ENCODE measurements at places on chromosomes 5 and 9. TPM values are rescaled to one million over a fixed set of nuclear protein-coding genes. Genes with fewer than 3 reads are reported as not detected.

- H3K27ac ChIP-seq = no peak overlapping the region
- no peaks in the 10 kb centered on the region for H3K27me3 ChIP-seq
- no peak for DNase-seq
- no peak overlapping the region for H3K4me3 ChIP-seq
- H3K4me1 ChIP-seq = peaks cover 16% of the 10 kb centered on the region
- H3K36me3 ChIP-seq = peaks cover 2% of the 10 kb centered on the region
Measured at GRCh38 chr9:16710888-16711287, 159.6 kb downstream of the BNC2 start.

Gene SPARC
- 1,186 TPM for total RNA-seq

GRCh38 chr5:35331956-35332950 lies 102.0 kb upstream of the PRLR start:
- DNase-seq = no peak
- H3K4me1 ChIP-seq = no peaks in the 10 kb centered on the region
- no peaks in the 10 kb centered on the region for H3K27me3 ChIP-seq
- H3K27ac ChIP-seq = no peak overlapping the region
- H3K4me3 ChIP-seq = no peak overlapping the region

DNA sequence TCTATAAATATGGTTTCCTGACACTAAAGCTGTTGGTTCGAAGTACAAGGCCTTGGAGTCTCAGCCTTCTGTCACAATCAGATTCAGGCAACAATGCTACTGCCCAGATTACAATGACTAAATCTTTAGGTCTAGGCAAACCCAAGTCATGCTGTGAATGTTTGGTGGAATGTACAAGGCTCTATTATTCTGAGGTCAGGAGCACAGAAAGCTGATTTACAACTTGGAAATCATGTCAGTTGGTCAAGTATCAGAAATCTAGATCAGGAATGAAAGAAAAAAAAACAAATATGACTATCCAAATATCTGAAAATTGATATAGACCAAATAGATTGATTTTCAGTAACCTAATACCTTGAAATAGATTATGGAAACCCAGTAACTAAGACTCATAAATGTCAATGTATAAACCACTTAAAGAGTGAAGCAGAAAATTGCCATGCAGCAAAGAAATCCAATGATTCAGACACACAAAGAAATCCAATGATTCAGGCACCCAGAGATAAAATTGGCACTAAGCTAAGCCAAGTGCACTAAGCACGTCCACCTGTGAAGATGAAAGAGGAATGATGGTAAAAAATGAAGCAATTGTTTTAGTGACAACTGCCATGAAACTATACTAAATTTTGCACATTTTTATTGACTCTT lies 588.0 kb upstream of the TUSC1 start:
- peaks cover 7% of the 10 kb centered on the region for H3K4me1 ChIP-seq
- H3K27me3 ChIP-seq = no peaks in the 10 kb centered on the region
- peak overlapping the region; percentile 32 for H3K27ac ChIP-seq
- no peak overlapping the region for H3K4me3 ChIP-seq
- DNase-seq = no peak

Gene ANKRD18A
- not detected for total RNA-seq

Gene PCDHGB4
- 16.4 TPM for total RNA-seq

Gene EEIG1
- total RNA-seq = 1.1 TPM

- H3K36me3 ChIP-seq = no peaks in the 10 kb centered on the region
- H3K4me3 ChIP-seq = no peak overlapping the region
- no peak for DNase-seq
- no peaks in the 10 kb centered on the region for H3K27me3 ChIP-seq
- H3K27ac ChIP-seq = peak overlapping the region; percentile 35
- H3K4me1 ChIP-seq = peaks cover 36% of the 10 kb centered on the region
Measured at GRCh38 chr5:95864456-95864855, 41.9 kb upstream of the GLRX start.

- H3K4me1 ChIP-seq = no peaks in the 10 kb centered on the region
- no peak overlapping the region for H3K27ac ChIP-seq
- H3K4me3 ChIP-seq = no peak overlapping the region
Measured at GRCh38 chr5:156142867-156143266, 184.1 kb upstream of the SGCD start.

- peaks cover 4% of the 10 kb centered on the region for H3K4me1 ChIP-seq
- DNase-seq = peak; percentile 79
Measured at GRCh38 chr5:139517683-139518564, 35.4 kb upstream of the STING1 start.

- no peaks in the 10 kb centered on the region for H3K36me3 ChIP-seq
- DNase-seq = no peak
- H3K4me3 ChIP-seq = no peak overlapping the region
- no peaks in the 10 kb centered on the region for H3K4me1 ChIP-seq
Measured at GRCh38 chr9:72951520-72952380, 1.1 kb downstream of the ALDH1A1 start.

GRCh38 chr5:18321262-18321942 lies 687.1 kb downstream of the TAF11L14 start:
- H3K36me3 ChIP-seq = no peaks in the 10 kb centered on the region
- no peak overlapping the region for H3K4me3 ChIP-seq
- H3K4me1 ChIP-seq = no peaks in the 10 kb centered on the region
- H3K27me3 ChIP-seq = no peaks in the 10 kb centered on the region
- no peak for DNase-seq
- H3K27ac ChIP-seq = no peak overlapping the region

DNA sequence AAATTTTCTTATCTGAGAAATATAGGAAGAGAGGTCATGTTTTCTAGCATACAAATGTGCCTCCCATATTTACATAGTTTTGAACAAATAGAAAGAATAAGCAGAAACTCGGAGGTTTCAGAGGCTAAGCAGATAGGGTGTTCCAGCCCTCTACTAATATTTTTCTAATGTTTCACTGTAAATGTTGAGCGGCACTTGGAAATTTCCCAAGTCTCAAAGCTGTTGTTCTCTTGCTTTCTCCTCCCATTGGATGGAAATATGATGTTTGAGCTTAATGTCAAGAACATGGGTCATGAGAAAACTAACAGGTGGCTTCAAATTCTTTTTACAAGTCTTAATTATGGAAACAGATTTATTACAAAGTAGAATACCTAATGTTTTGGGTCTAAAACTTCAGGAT lies 5.1 kb downstream of the SPINK1 start:
- H3K4me3 ChIP-seq = no peak overlapping the region
- H3K27ac ChIP-seq = no peak overlapping the region
- DNase-seq = no peak

GRCh38 chr5:107696498-107696897 lies 25.8 kb upstream of the EFNA5 start:
- no peaks in the 10 kb centered on the region for H3K4me1 ChIP-seq
- DNase-seq = no peak
- H3K27ac ChIP-seq = no peak overlapping the region
- no peaks in the 10 kb centered on the region for H3K36me3 ChIP-seq

DNA sequence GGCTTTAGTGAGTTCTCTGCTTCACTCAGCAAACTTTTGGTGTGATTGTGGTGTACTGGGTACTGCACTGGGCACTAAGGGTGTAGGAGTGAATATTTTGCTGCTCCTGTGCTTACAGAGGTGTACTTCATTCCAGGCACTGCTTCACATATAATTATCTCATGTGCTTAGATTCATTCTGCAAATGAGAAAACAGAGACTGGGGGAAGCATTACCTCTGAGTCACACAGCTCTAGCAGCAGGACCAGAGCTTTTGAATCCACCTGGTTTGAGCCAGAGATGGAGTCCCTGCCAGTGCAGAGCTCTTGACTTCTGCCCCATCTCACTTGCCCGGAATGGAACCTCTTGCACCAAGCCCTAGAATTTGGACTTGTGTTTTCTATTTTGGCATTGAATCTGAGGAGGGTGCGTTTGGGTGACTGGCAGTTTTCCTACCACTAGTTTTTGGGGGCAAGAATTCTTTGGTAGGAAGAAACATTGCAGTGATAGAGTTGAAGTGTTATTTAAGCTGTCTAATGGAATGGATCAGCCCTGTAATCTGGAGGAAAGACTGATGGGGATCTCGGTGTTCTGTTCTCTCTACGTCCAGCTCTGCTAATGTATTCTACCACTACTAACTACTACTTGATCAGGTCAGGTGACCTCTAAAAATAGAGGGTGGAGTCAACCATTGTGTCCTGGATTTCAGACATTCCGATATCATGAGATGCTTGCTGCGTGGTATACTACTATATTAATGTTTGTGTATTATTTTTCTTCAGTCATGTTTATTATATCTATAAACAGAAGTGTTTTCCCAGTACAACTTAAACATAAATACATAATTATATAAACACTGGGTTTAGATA lies 2.5 kb downstream of the ARHGAP26 start:
- H3K36me3 ChIP-seq = no peaks in the 10 kb centered on the region
- no peak for DNase-seq
- peaks cover 3% of the 10 kb centered on the region for H3K4me1 ChIP-seq
- H3K27me3 ChIP-seq = peaks cover 35% of the 10 kb centered on the region

DNA sequence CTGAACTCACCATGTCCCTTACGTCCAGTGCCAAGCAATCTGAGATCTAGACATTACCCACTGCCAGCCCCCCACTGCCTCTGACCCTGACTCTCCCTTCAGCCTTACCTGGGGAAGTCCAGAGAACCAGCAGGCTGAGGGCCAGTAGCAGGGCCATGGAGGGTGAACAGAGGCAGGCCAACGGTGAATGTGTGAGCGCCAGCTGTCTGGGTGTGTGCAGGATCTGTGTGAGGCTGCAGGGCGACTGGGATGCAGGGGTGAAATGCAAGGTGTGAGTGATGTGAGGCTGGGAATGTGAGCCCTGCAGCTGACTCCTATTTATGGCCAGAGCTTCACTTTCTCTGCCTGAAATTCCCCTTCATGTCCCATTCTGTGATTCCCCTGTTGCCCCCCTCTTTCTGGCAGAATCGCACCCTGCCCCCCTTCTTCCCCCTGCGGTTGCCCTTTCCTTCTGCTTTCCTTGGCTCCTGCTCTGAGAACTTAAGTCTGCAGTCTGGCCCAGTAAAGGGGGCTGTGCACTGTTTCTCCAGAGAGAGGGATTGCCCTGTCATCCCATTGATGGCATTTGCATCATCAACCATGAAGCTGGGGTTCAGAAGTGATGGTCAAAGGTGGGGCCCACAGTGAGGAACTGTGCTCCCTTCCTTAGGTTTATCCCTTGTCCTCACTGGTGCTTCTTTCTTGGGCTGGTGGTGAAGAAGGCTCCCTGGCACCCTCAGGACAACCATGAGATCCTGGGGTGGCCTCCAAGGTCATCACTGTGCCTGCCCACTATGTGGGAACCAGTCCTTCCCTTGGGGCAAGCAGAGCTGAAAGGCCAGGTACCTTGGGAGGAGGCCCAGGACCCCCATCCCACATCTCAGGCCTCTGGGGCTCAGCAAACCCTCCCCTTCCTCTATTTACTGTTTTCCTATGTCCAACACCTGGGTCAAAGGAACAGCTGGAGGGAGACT lies at the start of gene CCL19:
Gene CCL19, minus strand, starts transcription at position 294 of the 953 bp plus-strand sequence. Its CDS starts 137 bp downstream, at position 157.
- H3K36me3 ChIP-seq = no peaks in the 10 kb centered on the region
- H3K4me1 ChIP-seq = no peaks in the 10 kb centered on the region
- no peak within 1 kb of the TSS for H3K27ac ChIP-seq
- no peak within 1 kb of the TSS for H3K4me3 ChIP-seq

- H3K27me3 ChIP-seq = peaks cover 4% of the 10 kb centered on the region
- no peaks in the 10 kb centered on the region for H3K4me1 ChIP-seq
- no peak overlapping the region for H3K27ac ChIP-seq
- H3K36me3 ChIP-seq = no peaks in the 10 kb centered on the region
Measured at GRCh38 chr5:75277463-75277862, 40.8 kb upstream of the ANKRD31 start.

GRCh38 chr5:6175172-6175854 lies 203.0 kb downstream of the MED10 start:
- H3K27ac ChIP-seq = no peak overlapping the region
- H3K36me3 ChIP-seq = no peaks in the 10 kb centered on the region
- H3K27me3 ChIP-seq = no peaks in the 10 kb centered on the region
- no peaks in the 10 kb centered on the region for H3K4me1 ChIP-seq
- H3K4me3 ChIP-seq = no peak overlapping the region
- DNase-seq = no peak

- H3K27me3 ChIP-seq = no peaks in the 10 kb centered on the region
- H3K4me3 ChIP-seq = peak overlapping the region; percentile 89
- H3K4me1 ChIP-seq = peaks cover 27% of the 10 kb centered on the region
- H3K36me3 ChIP-seq = peaks cover 36% of the 10 kb centered on the region
- H3K27ac ChIP-seq = peak overlapping the region; percentile 96
- peak; percentile 58 for DNase-seq
Measured at GRCh38 chr5:173327084-173327947, 898 bp downstream of the STC2 start.

DNA sequence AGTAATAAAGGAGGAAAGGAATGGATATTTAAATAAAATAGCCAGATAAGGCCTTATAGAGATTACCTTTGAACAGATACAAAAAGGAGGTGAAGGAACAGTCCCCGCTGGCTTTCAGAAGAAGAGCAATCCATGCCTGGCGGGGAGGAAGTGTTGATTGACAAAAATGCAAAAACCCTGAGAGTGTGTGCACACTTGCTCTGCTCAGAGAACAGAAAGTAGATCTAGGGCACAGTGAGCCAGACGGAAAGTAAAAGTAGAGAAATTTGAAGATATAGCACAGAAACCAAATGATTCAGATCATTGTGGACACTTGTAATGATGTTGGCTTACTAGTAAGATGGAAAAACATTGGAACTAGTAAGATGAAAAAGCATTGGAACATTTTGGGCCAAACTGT lies 720.6 kb downstream of the PTPRD start:
- H3K4me1 ChIP-seq = no peaks in the 10 kb centered on the region
- no peaks in the 10 kb centered on the region for H3K27me3 ChIP-seq
- H3K36me3 ChIP-seq = no peaks in the 10 kb centered on the region
- no peak for DNase-seq
- H3K27ac ChIP-seq = no peak overlapping the region

DNA sequence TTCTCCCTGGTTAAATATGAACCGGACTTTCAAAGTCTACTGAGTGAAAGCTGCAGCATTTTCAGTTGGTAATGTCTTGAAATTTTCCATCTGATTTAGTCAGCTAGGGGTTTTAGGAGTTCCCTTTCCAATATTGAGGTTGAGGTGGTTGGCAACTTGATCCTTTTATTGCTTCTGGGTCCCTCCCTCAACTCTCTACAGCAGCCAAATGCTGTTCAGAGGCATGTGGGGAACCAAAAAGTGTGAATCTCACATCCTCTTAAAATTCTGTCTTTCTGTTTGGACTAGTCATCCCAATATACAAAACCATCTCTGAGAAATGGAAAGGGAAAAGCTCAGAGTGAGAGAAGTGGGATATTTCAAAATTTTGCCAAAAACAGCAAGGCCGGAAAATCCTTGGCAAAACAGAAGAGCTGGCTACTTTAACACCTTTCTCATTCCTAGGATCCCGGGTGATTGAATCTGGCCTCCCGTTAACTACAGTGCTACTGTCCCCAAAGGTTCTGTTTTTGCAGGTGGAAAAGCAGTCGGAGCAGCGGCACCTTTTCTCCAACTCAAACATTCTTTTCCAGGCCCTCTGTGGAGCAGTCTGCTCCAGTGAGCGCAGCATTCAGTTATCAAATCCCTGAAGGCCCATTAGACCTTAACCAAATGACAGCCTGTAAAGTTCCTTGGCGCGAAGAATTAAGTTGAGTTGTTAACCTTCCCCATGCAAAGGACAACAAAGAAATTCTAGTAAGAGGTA lies 345.9 kb upstream of the NUDT12 start:
- H3K27me3 ChIP-seq = no peaks in the 10 kb centered on the region
- H3K27ac ChIP-seq = no peak overlapping the region
- H3K4me3 ChIP-seq = no peak overlapping the region
- DNase-seq = no peak
- no peaks in the 10 kb centered on the region for H3K36me3 ChIP-seq

GRCh38 chr9:12276505-12276904 lies 416.7 kb upstream of the TYRP1 start:
- no peak overlapping the region for H3K27ac ChIP-seq
- no peak for DNase-seq
- no peak overlapping the region for H3K4me3 ChIP-seq
- H3K36me3 ChIP-seq = no peaks in the 10 kb centered on the region

Data from IMR-90 (cell line).